ENCODE measurements at places on chromosomes 2 and 18.

DNA sequence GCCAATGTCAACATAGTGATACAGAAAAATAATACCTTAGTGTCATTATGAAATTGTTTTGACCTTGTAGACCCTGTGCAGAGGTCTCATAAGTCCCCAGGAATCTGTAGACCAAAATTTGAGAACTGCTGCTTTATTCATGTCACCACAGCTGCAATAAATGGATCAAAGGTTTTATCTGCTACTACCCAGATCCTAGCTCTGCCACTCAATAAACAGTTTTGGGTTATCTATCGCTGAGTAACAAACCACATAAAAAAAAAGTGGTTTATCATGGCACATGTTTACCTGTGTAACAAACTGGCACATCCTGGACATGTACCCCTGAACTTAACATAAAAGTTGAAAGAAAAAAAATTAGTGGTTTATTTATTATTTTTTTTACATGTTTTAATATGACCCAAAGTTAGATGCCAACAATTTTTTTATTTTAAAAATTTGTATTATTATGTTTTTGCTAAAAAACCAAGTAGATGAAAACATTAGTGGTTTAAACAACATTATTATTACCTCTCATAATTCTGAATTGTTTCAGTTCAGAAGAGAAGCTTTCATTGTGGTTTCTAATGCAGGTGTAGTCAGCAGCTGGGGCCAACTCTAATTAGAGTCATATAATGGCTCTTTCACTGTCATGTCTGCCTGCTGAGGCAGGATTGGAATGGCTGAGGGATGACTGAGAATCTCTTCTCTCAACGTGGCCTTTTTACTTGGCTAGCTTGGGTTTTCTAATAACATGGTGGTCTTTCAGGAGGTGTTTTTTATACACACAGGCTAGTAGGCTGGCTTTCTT is 103.3 kb upstream of the SLC38A11 start:
- no peak for DNase-seq

DNA sequence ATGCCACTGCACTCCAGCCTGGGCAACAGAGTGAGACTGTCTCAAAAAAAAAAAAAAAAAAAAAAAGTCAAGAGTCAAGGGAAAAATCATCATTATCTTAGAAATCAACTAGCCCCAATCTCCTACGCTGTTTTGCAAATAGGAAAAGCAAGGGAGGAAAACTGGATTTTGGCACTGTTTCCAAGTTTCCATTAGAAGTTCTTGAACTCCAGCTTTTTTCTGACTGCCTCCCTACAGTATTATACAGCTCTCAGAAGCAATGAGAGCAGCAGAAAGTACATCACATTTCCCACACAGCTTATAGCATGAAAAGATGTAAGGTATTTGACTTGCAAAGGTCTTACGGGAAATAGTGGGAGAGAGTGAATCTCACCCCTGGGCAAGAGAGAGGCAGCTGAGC is 127.8 kb downstream of the OSR1 start:
- no peak for DNase-seq

DNA sequence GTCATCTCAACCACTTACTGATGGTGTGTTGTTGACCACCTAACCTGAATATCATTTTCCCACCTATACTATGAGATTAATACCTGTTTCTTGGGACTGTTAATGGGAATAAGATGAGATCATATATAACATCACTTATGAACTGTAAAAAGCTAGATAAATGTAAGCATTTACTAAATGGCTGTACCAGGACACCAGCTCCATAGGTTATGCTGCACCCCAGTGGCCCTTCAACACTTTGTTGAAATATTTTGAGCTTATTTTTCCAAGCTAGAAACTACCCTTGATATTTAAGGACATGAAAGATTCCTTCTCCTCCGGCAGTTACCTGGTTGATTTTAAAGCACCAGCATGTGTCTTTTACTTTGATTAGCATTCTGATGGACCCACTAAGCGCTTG is 138.0 kb upstream of the CDCA7 start:
- no peak for DNase-seq

- no peak for DNase-seq
Measured at GRCh38 chr2:217986256-217986961, 16.4 kb downstream of the TNS1 start.

DNA sequence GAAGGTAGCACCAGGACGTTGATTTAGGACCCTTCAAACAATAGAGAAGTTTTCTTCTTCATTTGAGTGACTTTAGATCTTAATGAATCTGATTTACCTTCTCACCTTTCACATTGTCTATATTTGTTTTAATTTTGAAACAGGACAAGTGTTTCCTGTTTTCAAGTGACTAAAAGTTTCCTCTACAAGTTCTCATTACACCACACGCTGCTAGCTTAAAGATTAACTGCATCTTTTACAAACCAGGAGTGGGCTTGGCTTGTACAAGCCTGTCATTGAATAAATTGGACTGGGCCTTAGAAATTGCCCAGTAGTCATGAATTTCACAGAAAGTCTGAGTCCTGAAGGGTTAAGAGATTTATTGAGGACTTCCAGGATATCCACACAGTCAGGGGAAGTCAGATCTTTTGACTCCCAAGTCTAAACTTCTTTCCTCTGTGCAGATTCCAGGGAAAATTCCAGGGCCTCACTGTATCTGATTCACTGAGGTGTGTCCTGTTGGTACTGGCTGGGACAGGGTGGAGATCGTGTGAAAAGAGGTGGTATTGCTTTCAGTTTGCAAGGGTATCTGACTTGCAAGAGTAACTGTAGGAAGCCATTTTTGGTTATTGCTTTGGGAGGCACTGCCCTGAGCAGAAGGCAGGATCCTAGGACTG is 3.4 kb downstream of the SGPP2 start:
- DNase-seq = no peak

GRCh38 chr2:8312221-8312620 is 369.6 kb upstream of the ID2 start:
- no peak for DNase-seq

DNA sequence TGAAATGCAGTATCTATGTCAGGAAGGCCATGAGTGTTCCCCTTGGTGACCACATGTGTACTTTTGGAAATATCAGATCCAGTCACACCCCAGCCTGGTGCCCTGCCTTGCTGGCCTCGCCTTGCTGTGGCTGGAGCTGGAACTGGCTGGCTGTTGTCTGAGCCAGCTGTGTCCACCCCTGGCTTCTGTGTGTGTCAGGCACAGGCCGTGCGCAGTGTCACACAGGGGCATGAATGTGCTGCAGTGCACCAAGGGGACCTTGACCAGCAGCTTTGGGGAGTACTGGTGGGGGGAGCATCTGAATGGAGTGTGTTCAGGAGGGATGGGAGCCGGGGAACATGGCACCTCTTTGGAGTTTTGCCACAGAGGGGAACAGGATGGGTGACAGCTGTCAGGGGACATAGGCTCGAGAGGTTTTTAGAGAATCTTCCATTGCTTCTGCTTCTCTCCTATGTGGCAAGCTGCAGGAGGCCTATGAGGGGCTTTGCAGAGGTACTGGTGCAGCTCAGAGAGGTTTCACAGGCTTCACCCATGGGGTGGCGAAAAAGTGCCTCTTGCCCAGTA is 44.7 kb upstream of the FAHD2A start:
- DNase-seq = no peak
